ENCODE measurements at places on chromosomes 11 and 22. TPM values are rescaled to one million over a fixed set of nuclear protein-coding genes. Genes with fewer than 3 reads are reported as not detected.

DNA sequence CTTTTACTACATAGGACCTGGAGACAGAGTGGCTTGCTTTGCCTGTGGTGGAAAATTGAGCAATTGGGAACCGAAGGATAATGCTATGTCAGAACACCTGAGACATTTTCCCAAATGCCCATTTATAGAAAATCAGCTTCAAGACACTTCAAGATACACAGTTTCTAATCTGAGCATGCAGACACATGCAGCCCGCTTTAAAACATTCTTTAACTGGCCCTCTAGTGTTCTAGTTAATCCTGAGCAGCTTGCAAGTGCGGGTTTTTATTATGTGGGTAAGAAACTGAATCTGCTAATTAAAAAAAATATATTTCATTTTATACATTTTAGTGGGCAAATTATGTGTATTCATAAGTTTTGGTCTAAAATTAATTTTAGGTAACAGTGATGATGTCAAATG is 7.8 kb downstream of the BIRC3 start:
- no peak overlapping the region for H3K27ac ChIP-seq
- no peak overlapping the region for H3K4me3 ChIP-seq
- peaks cover 21% of the 10 kb centered on the region for H3K4me1 ChIP-seq

GRCh38 chr22:28813772-28814518 is 13.6 kb upstream of the XBP1 start:
- no peak overlapping the region for H3K4me3 ChIP-seq
- peaks cover 76% of the 10 kb centered on the region for H3K4me1 ChIP-seq
- H3K36me3 ChIP-seq = no peaks in the 10 kb centered on the region

Gene EXPH5
- total RNA-seq = 20.0 TPM

- H3K36me3 ChIP-seq = no peaks in the 10 kb centered on the region
- peaks cover 81% of the 10 kb centered on the region for H3K27me3 ChIP-seq
- H3K4me3 ChIP-seq = peak overlapping the region; percentile 52
- H3K4me1 ChIP-seq = peaks cover 7% of the 10 kb centered on the region
These were observed 661 bp downstream of the ADAMTS8 start for GRCh38 chr11:130427581-130428315.

Gene TMPRSS13
- 0.37 TPM for total RNA-seq

Gene HOATZ
- not detected for total RNA-seq

DNA sequence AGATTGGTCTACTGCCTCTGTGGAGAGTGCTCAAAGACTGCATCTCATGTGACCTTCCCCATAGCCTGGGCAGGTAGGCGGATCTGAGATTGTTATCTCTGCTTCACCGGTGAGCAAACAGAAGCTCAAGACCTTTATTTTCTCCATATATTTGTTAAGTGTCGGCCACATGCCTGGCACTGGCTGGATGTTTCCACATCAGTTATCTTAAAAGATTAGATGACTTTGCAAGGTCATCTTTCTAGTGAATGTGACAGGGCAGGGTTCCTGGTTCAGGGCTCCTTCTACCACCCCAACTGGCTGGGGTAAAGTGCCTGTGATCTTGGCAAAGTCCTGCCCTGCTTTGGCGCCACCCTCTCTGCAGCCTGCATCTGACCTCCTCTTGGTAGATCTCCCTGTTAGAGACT is 125.0 kb downstream of the CCDC81 start:
- peak overlapping the region; percentile 32 for H3K27ac ChIP-seq
- peak; percentile 84 for DNase-seq
- no peaks in the 10 kb centered on the region for H3K36me3 ChIP-seq
- peaks cover 22% of the 10 kb centered on the region for H3K4me1 ChIP-seq
- H3K4me3 ChIP-seq = no peak overlapping the region

GRCh38 chr22:42745118-42745517 is 24.4 kb upstream of the A4GALT start:
- H3K4me3 ChIP-seq = no peak overlapping the region
- no peaks in the 10 kb centered on the region for H3K36me3 ChIP-seq
- H3K4me1 ChIP-seq = no peaks in the 10 kb centered on the region
- no peaks in the 10 kb centered on the region for H3K27me3 ChIP-seq
- no peak for DNase-seq

Gene TMPRSS6
- not detected for total RNA-seq

DNA sequence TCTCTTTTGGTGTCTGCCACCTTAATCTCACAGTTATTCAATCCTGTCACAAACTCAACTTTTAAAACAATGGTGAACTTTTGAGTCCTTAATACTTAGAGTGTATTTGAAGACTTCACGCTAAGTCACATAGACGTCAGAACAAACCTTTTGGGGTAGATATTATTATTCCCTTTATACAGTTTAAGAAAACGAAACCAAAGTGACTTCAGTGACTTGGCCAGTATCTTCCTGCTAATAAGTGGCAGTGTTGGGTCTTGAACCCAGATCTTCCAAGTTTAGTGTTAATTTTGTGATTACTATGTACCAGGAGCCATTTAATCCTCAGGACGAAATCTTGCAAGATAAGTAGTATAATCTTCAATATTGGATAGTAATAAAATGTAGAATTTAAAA is 691 bp downstream of the CEP295 start:
- peaks cover 6% of the 10 kb centered on the region for H3K4me1 ChIP-seq
- peak overlapping the region; percentile 76 for H3K4me3 ChIP-seq
- peak overlapping the region; percentile 84 for H3K27ac ChIP-seq
- H3K36me3 ChIP-seq = peaks cover 10% of the 10 kb centered on the region
- no peak for DNase-seq
- H3K27me3 ChIP-seq = no peaks in the 10 kb centered on the region

DNA sequence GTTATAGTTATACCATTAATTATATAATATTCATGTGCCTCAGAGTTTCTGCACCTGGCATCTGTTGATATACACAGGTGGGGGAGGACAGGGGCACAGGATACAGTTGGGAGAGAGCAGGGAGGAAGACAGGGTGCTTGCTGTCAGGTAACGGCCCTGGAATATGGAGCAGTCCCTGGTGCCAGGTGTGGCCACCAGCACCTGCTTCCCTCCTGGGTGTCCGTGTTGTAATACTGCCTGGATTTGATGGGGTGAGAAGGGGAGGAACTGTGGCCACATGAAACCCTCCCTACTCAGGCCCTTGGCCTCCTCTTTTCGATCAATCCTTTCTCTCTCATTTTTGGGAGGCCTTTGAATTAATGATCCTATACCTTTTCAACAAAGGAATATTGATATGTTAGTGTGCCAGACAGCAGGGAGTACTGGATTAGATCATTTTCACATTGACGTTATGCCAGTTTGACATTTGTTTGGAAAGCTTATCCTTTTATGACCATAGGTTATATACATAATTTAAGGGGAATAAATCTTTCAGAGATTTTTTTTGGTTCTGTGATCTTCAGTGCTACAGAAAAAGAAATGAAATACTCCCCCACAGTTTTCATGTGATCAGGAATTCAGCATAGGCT is 88.6 kb downstream of the TEAD1 start:
- H3K27ac ChIP-seq = no peak overlapping the region
- no peak for DNase-seq
- H3K36me3 ChIP-seq = peaks cover 4% of the 10 kb centered on the region
- no peaks in the 10 kb centered on the region for H3K27me3 ChIP-seq
- H3K4me3 ChIP-seq = no peak overlapping the region

Gene FDXACB1
- total RNA-seq = 4.3 TPM

Gene CHCHD10
- 93.0 TPM for total RNA-seq

- H3K36me3 ChIP-seq = peaks cover 36% of the 10 kb centered on the region
- H3K4me1 ChIP-seq = peaks cover 15% of the 10 kb centered on the region
- no peak overlapping the region for H3K27ac ChIP-seq
- no peak for DNase-seq
- no peaks in the 10 kb centered on the region for H3K27me3 ChIP-seq
These were observed 7.0 kb downstream of the GRAMD4 start for GRCh38 chr22:46626911-46627805.

DNA sequence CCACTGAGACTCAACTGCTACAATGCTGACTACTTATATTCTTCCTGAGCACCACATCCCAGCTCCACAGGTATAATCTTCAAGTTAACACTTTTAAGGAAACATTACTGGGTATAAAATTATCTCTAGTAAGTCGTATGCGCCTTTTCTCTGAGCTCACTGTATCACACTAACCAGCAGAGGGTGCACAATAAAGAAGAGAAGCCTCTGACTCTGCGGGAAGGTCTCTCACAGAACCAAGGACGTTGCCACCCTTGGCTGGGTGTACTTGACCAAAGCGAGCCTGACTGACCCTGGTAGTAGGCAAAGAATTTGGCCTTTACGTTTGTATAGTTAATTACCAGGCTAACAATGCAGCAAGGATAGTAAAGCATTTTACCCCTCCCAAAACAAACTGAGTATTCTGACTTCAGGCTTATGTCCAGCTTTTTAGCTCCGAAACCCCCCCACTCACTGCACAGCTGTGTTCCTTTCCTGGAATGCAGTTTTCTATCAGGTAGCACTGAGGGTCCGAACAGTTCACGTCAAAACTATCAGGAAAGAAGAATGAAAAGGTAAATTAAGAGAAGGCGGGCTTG is at the start of gene BTBD18:
BTBD18 (minus strand) TSS at position 144 of the 578 bp plus-strand sequence. CDS start 631 bp downstream, outside the sequence.
- H3K4me3 ChIP-seq = no peak within 1 kb of the TSS
- DNase-seq = peak; percentile 56
- peaks cover 18% of the 10 kb centered on the region for H3K36me3 ChIP-seq
- H3K27me3 ChIP-seq = no peaks in the 10 kb centered on the region
- peaks cover 7% of the 10 kb centered on the region for H3K4me1 ChIP-seq

- no peak overlapping the region for H3K4me3 ChIP-seq
- H3K4me1 ChIP-seq = peaks cover 28% of the 10 kb centered on the region
- no peaks in the 10 kb centered on the region for H3K27me3 ChIP-seq
- H3K36me3 ChIP-seq = peaks cover 44% of the 10 kb centered on the region
- no peak overlapping the region for H3K27ac ChIP-seq
These were observed 3.9 kb downstream of the ACP2 start for GRCh38 chr11:47244448-47245350.

DNA sequence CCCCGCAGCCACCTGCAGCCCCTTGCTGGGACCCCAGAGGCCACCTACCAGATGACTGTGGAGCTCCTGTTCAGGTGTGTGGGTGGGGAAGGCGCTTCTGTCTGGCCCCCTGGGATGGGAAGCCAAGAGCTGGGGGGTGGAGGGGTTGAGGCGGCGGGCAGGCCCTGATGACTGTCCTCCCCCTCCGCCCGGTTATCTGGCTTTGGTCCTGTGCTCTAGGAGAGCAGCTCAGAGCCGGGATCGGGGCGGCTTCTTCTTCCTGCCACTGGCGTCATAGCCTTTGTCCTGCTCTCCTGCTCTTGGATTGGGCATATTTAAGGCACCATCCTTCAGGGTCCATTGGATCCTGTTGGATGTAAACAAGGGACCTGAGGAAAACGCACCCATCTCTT is 38.4 kb downstream of the TPCN2 start:
- H3K4me3 ChIP-seq = no peak overlapping the region
- H3K27me3 ChIP-seq = no peaks in the 10 kb centered on the region
